Stimulated activated CD4-positive, alpha-beta T cell treated with anti-CD3 and anti-CD28 coated beads, Interleukin-1b, Interleukin-23, amount 100 ng/mL, for 24 hours (primary cell): ENCODE measurements at places on chromosomes 13 and 19.

GRCh38 chr19:2424686-2425621 lies 2.4 kb downstream of the TIMM13 start:
- DNase-seq, result no peak

GRCh38 chr19:56856822-56857221 lies 16.3 kb upstream of the PEG3 start:
- no peak for DNase-seq

GRCh38 chr13:109786457-109787134 lies at the start of gene IRS2:
TSS of gene IRS2 (minus strand) at chr13:109786583. CDS start at chr13:109786053, 530 bp downstream.
- peak; percentile 81 for DNase-seq

DNA sequence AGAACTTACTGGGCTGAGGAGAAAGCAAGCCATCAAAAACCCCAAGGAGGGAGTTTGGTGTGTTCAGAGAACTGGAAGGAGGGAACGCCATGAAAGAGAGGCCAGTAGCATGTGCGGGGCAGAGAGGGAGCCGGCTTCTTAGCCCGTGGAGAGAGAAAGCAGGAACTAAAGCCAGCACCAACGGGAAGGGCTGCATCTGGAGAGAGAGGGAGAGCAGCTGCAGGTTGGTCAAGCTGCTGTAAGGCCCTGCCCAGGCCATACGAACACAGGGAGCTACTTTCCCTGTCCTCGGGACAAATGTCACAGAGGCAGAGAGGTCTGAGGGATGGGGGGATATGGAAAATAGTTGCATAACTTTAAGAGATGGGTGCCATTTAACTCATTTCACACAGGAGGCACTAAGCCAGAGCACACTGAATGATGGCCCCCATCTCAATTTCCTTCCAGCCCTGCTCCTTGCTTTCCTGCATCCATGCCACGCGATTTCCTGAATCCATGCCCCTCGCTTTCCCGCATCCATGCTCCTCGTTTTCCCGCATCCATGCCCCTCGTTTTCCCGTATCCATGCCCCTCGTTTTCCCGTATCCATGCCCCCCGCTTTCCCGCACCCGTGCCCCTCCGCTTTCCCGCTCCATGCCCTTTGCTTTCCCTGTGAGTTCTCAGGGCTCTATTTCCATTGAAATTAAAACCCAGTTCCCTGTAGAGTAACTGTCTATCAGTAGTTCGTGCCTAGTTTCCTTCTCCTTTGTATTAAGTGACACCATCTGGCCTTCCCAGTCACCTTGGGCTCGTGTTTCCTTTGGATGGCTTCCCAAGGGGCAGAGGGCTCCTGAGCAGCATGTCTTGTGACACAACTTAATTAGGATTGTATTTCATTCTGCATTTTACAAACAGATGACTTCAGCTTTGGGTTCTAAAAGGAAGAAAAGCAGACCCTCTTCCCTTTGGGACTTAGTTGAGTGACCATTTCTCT lies 31.5 kb upstream of the TPT1 start:
- DNase-seq, result no peak

- no peak for DNase-seq
Observed at GRCh38 chr19:912181-913079, 589 bp downstream of the R3HDM4 start.

- DNase-seq, result no peak
Observed at GRCh38 chr13:77329911-77330584, 3.2 kb upstream of the MYCBP2 start.

DNA sequence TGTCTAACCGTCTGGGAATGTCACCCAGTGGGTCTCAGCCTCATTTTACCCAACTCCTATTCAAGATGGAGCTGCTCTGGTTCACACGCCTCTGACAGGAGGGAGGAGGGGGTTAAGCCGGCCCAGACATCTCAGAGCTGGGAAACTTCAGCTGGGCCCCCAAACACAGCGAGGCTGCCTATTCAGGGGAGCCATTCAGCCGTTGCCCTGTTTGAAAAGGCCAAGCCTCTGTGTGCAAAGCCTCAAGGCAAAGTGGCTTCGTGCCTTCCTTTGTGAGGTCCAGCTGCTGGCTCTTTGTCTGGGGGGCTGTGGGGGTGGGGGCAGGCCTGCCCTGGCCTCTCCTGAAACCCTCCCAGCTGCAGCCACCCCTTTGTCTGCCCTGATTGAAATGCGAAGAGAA lies 147.4 kb downstream of the PTPRS start:
- no peak for DNase-seq
